Suppressor macrophage treated with lipopolysaccharide for 4 hours (primary cell): ENCODE measurements at places on chromosomes 2 and 18.

DNA sequence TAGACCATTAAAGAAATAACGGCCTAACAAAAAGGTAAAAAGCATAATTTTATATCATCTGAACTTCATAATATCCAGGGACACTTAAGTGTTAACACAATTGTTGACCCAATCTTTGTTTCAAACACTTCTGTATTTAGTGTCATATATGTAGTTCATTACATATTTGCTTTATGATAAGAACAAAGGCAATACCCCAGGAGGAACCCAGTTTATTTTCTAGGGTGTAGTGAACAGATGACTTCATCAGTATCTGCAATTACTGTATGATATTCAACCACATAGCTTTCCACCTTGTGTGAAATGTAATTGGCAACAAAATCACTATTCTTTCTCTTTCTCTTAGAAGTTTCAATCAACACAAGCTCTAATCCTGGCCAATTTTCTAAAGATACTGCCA lies 177.8 kb downstream of the SLC39A10 start:
- no peak for DNase-seq

- no peak for DNase-seq
Observed at GRCh38 chr2:12725233-12726187, 8.8 kb downstream of the TRIB2 start.

GRCh38 chr2:144759746-144760145 lies 239.8 kb upstream of the ZEB2 start:
- no peak for DNase-seq

DNA sequence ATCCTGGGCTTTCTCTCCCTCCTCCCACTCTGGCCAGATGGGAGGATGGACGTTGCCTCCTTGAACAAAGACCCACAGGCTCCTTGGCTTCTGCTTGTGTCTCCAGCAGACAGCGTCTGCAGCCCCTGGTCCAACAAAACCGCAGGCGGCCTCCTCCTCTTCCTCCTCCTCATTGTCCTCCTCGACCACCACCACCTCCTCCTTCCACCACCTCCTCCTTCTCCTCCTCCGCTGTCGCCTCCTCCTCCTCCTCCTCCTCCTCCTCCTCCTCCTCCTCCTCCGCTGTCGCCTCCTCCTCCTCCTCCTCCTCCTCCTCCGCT lies 45.7 kb upstream of the ALPP start:
- no peak for DNase-seq

DNA sequence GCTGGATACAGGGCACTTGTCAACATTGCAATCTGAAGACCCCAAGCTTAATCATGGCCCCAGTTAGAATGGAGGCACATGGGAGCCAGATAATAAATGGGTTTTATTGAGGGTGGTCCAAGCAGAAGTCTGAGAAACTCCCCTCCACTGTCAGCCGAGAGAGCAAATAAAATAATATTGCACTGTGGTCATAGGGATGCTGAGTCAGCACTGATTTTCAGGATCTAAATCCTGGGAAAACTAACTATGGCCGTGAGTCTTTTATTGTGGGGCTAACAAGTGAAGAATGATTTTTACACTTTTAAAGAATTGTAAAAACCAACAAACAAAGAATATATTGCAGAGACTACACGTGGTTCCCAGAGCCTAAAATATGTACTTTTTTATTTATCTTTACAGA lies 31.1 kb upstream of the NETO1 start:
- DNase-seq = no peak

DNA sequence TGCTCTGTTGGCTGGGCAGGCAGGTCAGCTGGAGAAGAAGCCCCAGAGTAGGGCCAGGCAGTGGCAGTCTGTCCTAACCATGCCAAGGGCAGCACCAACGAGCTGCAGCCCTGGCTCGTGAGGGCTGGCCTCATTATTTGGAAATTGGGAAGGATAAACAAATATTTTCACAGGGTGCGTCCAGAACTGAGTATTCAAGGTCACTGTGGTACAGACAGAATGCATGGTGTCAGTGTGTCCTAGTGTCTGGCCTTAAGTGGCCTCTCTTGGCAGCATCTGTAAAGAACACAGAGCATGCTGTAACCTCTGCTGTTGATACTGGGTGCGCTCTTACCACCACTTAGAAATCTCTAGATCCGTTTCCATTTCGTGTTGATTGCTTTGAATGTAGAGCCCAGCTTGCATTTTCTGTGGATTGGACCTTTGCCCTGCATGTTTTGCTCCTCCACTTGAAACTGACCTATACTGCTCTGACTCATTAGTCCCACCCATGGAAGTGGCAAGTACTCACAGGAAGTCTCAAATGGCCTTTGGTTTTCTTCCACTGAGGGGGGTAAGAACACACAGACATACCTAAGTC lies 88.2 kb downstream of the GREB1L start:
- no peak for DNase-seq

- no peak for DNase-seq
Observed at GRCh38 chr2:30747206-30747605, 60.0 kb downstream of the CAPN13 start.

- DNase-seq = no peak
Observed at GRCh38 chr18:32339045-32339444, 131.6 kb downstream of the GAREM1 start.

DNA sequence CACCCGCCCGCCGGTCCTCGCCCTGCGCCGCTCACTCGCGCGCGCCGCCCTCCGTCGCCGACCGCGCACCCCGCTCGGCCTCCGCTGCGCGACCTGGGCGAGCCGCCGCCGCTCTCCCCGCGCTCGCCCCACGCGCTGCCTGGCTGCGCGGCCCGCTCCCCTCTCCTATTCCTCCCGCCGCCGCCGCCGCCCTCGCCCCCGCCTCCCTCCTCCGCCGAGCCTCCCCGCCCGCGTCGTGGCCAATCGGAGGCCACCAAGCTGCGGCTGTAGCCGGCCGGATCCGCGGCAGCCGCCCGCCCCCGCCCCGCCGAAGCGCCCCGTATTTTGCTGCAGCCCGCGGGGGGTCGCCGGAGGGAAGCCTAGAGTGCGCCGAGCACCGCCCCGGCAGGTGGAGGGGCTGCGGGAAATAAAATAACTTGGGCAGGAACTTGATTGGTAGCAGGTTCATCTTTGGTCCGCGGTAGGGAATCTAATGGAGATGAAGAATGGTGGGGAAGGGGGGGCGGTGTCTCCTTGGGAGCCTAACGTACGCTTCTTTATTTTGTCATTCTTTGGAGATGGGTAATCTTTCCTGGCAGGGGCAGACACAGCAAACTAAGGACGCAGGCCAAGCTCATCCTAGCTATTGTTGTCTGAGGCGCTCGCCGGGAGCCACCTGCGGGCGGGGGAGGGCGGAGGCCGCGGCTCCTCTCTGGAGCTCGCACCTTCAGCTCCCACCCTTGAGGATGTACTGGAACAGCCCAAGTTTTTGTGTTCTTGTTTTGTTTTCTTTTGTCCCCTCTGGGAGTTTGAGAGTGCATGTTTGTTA lies 1.1 kb upstream of the CDH2 start:
- no peak for DNase-seq

- DNase-seq = peak; percentile 46
Observed at GRCh38 chr2:46645681-46646162, 166.4 kb downstream of the TMEM247 start.

DNA sequence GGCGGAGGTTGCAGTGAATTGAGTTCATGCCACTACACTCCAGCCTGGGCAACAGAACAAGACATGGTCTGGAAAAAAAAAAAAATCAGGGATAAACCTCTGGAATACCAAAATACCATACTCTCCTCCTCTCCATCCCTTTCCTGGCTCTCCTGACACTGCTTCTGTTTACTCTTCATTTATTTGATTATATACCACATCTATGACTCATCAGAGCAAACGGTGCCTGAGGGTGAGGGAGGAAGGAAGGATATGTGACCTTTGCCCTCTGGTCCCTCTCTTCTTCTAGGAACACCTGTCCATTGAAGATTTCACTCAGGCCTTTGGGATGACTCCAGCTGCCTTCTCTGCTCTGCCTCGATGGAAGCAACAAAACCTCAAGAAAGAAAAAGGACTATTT lies 30.0 kb downstream of the VIL1 start:
- no peak for DNase-seq

GRCh38 chr2:240246173-240246820 lies 105.8 kb upstream of the OTOS start:
- DNase-seq = no peak

GRCh38 chr2:217108086-217108485 lies 248.2 kb upstream of the TNP1 start:
- DNase-seq = no peak
